Stimulated activated CD8-positive, alpha-beta memory T cell treated with anti-CD3 and anti-CD28 coated beads, Interleukin-12 subunit alpha, Interleukin-12 subunit beta, amount 100 ng/mL, for 1 hour (primary cell): ENCODE measurements at places on chromosomes 16 and 17.

DNA sequence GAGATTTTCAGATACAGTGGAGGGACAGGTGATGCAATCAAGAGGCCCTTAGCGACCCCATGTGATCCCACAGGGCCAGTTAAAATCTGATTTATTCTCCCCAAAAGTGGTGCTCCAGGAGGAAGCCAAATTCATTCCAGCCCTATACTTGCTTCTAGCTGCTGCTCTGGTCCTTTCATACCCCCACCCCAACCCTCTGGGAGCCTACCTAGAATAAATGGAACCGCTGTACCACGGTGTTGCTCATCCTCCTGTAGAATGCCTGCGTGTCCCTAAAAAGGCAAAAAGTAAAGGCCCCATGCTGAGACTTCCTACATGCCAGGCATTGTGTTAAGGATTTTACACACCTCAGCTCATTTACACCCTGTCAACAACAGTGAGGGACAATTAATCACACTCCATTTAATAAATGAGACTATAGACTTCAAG lies 2.0 kb upstream of the RASL10B start:
- no peak for DNase-seq

DNA sequence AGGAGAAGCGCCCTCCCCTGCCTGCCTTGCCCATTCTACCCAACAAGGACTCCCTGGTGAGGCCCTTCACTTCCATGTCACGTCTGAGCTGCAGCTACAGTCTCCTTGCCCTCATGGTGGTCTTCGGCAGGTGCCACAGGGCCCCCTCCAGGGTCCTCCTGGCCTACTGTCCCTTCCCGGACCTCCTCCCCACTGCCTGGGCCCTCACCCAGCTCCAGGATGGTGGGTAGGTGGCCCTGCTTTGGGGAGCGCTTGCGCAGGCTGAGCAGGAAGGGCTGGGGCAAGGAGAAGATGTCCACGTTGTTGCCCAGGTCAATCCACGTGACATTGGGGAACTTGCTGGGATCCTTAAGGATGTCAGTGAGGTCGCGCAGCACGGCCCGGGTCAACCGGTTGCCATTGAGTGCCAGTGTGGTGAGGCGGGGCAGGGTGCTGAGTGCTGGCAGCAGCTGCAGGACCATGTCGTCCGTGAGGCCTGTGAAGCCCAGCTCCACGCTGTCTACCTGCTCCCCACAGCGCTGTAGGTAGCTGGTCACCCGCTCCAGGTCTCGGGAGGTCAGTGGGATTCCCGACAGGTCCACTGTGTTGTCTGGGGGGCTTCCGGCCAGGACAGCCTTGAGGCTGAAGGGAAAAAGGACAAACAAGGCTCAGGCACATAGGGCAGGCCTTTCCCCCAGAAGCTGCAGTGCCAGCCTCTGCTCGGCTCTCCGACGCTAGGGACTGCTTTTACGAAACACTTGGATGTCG lies 28.3 kb downstream of the TRPV2 start:
- DNase-seq = no peak

- no peak for DNase-seq
Observed at GRCh38 chr17:13885550-13885949, 183.8 kb upstream of the COX10 start.

- DNase-seq = no peak
Observed at GRCh38 chr17:57370037-57370581, 113.8 kb downstream of the MSI2 start.

GRCh38 chr17:64442541-64442971 lies 6.4 kb upstream of the MILR1 start:
- DNase-seq = no peak

GRCh38 chr16:764848-765487 lies 4.4 kb downstream of the MSLN start:
- DNase-seq = no peak

DNA sequence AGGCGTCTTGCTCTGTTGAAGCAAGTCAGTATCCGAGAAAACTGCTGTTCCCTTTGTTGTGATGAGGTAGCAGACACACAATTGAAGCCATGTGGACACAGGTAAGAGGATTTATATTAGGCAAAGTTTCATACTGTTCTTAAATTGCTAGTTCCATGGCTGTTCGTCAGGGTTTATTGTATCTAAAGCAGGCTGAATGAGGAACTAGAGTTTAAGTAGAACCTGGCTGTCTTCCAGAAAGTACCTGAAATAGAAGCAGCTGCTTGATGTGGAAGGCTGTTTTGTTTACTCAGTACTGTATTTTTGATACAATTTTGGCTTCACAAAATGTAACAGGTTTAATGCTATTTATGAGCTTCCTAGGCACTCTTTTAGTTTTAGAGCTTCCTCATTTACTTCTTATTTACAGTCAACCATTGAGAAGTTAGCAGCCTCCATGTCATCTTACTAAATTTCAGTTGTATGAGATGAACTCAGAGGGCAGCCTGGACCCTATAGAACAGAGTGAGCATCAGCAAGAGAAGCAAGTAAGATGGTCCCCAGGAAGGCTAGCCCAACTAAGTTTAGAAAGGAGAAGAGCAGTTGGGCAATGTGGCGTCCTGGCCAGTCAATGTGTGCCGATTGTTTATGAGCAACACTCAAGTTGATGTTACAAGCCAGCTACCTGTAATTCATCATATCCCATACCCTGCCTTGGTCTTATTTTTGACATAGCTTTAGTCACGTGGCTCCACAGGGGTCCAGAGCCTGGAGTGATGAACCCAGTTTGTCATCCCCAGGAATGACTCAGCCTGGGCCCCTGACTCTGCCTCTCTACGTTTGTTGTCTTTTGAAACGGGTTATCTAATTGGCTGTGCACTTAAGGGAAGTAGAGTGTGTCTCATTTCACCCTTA lies 9.7 kb upstream of the ARL2BP start:
- DNase-seq = no peak

DNA sequence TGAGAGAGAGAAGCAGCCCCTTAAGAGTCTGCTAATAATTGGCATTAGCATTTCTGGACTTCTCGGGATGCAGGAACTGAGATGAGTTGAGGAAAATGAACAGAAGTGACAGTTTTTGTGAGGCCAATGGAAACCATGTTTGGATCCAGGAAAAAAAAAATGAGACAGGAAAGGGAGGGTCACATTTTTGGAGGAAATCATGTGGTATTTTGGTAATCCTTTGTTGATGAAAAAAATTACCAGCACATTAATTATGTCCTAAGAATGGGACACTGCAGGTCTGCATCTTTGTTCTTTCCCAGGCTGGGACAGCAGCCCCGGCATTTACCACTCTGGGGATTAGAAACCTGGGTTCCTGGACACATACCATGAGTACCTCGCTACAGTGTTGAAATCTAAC lies 109.9 kb upstream of the ZFHX3 start:
- DNase-seq = no peak

DNA sequence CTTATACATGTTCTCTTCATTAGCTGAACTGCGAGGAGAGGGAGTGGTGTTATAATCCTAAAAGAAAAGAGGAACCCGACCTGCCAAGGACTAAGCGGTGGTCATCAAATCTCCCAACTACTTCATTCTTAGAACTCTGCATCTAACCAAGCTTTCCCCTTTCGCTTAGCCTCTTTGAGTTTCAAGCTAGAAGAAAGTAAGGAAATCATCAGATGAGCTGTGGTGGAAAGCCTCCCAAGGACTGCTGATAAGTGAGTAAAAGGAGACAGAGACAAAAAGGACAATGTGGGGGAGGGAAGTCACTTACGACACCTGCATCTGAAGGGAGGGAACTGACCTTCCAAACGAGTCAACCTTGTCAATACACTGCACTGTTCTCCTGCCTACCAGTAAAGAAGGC lies 121.3 kb downstream of the TRIM37 start:
- no peak for DNase-seq

- no peak for DNase-seq
Observed at GRCh38 chr17:50855708-50856330, 10.3 kb downstream of the TOB1 start.

- DNase-seq = no peak
Observed at GRCh38 chr16:50980666-50981065, 170.4 kb downstream of the SALL1 start.

GRCh38 chr16:68408967-68409366 lies 39.3 kb downstream of the SMPD3 start:
- no peak for DNase-seq
